Activated T-cell treated with anti-CD3 and anti-CD28 coated beads for 4 hours (primary cell): ENCODE measurements at places on chromosomes 1 and 21.

- DNase-seq: no peak
Observed at GRCh38 chr21:35244514-35244913, 195.4 kb upstream of the RUNX1 start.

DNA sequence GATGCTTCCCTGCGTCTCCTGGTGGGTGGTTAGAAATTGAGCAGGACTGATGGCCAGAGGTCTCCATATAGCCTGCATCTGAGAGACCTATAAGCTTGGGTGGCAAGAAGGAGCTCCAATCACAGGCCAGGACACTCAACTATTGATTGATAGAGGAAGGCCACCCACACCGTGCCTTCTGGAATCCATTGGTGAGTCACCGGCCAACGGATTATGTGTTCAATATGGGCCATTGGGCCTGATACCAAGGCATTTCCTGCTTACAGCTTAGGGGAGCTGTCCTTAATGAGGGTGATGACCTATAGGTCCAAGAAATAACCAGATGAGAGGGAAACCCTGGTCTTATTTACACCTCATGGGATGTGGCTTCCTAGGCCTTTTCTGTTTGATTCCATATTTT, 115.1 kb downstream of the PLPP3 start:
- no peak for DNase-seq

- DNase-seq: no peak
Observed at GRCh38 chr1:151887028-151887427, 22.3 kb downstream of the THEM4 start.

GRCh38 chr21:36807422-36807928, 108.6 kb downstream of the SIM2 start:
- no peak for DNase-seq

DNA sequence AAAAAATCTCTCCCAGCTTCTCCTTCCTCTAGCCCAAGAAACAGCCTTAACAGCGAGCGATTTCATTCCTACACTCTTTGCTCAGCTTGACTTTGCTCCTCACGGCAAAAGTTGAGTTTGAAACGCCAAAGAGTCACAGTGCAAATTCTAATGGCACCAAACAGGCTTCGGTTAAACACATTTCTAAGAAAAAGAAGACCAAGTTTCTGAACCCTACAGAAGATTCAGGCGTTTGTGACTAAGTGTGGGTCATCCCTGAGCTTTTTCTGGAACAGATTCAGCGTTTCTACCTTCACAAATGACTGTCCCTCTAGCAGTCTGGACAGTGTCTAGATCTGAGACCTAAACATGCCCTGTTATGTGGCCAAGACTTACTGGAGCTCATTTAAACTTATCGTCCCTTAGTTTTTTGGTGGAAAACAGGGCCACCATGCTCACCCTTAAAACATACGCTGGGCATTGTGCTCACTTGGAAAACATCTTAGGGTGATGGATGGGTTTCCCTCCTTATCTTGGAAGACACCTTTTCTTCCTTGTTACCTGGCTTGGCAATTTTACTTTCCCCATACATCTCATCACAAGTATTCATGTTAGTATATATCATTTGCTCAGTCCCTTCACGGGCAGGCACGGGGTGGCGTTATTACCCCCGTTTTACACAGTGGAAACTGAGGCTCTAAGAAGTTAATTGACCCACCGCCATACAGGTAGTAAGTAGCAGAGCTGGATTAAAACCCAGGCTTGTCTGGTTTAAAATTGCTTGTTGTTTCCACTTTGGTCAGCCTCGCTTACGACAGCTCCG, 1.0 kb downstream of the C1orf198 start:
- no peak for DNase-seq

DNA sequence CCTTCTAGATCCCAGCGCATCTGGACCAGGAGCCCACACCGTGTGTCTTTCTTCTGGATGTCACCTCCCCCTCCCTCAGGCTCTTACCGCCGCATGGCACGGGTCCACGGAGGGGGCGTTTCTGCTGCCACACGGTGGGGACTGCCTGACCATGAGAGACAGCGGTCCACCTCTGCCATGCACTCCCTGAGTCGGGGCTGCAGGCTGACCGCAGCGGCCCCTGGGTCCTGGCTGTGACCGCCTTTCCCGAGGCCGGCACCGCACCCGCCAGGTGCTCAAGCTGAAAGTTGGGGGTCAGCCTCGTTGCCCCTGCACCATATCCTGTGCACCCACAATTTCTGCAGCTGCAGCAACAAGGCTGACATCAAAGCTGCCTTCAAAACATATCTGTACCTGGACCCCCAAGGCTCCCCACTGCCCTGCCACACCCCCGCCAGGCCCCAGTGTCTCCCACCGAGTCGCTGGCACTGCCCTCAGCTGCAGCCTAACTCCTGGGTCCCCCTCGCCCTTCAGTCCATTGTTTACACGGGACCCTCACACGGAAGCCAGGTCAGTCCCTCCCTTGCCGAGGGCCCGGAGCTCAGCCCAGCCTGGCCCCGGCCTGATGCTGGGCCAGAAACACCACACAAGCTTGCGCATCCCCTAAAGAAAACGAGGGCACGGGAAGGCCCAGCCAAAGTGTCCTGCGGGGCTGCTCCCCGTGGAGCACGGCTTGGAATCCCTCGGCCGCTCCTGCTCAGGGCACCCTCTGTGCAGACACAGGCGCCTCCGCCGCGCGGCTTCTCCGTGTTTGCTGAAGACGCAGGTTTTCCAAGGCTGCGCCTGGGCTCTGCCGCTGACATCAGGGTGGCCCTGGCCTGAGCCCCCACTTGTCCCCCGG, 51.9 kb downstream of the MORN1 start:
- DNase-seq: no peak

GRCh38 chr1:52599236-52599635, 2.9 kb upstream of the GPX7 start:
- DNase-seq: no peak

DNA sequence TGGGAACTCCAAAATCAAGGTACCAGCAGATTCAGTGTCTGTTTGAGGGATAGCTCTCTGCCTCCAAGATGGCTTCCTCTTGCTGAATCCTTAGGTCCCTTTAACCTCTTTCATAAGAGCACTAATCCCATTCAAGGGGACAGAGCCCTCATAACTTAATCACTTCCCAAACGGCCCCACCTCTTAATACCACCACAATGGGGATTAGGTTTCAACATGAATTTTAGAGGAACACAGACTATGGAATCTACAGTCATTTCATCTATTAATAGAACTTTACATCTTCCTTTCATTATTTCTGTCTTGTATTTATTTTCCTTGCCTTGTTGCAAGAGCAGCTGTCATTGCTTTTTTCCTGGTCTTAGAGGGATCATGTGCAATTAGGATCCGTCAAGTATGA, 30.3 kb downstream of the HOOK1 start:
- DNase-seq: no peak

- DNase-seq: no peak
Observed at GRCh38 chr1:162405800-162406199, 6.1 kb downstream of the SH2D1B start.

- DNase-seq: no peak
Observed at GRCh38 chr1:169679692-169680091, 31.7 kb downstream of the SELL start.

GRCh38 chr1:212295579-212295978, 10.4 kb downstream of the PPP2R5A start:
- no peak for DNase-seq

DNA sequence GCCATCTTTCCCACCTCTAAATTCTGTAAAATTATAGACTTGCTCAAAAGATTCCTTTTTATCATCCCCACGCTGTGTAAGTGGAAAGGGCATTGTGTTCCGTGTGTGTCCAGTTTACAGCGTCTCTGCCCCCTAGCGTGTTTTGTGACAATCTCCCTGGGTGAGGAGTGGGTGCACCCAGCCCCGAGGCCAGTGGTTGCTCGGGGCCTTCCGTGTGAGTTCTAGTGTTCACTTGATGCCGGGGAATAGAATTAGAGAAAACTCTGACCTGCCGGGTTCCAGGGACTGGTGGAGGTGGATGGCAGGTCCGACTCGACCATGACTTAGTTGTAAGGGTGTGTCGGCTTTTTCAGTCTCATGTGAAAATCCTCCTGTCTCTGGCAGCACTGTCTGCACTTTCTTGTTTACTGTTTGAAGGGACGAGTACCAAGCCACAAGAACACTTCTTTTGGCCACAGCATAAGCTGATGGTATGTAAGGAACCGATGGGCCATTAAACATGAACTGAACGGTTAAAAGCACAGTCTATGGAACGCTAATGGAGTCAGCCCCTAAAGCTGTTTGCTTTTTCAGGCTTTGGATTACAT, 61.9 kb downstream of the POFUT2 start:
- DNase-seq: no peak

DNA sequence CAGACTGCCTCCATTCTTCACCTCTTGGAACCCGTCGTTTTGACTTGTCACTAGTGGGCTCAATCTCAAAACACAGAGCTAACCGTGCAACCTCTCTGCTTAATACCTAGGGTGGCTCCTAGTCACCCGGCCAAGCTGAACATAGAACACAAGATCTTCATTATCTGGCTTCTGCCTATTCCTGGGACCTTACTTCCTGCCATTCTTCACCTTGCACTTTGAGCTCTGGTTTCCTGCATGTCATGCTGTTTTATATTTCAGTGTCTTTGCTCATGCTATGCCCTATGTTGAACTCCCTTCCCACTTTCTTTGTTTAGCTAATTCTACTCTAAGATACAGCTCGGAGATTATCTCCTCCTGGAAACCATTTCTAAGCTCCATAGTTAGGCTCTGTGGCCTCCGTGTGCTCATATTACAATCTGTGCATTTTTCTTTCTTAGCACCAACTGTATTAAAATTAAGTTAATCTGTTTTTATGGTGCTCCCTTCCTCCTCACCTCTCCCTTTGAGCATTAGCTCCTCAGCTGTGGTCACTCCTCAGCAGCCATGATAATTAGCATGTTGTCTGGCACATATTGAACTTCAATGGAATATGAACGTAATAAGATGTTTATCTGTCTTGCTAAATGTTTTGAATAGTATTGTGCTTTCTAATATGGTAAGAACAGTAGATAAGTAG, 13.1 kb downstream of the GPSM2 start:
- DNase-seq: no peak

GRCh38 chr1:160177667-160178066, 12.7 kb upstream of the CASQ1 start:
- DNase-seq: no peak

- no peak for DNase-seq
Observed at GRCh38 chr1:154871374-154871773, 1.3 kb upstream of the KCNN3 start.

GRCh38 chr1:17210176-17210575, 5.2 kb downstream of the PADI1 start:
- no peak for DNase-seq

DNA sequence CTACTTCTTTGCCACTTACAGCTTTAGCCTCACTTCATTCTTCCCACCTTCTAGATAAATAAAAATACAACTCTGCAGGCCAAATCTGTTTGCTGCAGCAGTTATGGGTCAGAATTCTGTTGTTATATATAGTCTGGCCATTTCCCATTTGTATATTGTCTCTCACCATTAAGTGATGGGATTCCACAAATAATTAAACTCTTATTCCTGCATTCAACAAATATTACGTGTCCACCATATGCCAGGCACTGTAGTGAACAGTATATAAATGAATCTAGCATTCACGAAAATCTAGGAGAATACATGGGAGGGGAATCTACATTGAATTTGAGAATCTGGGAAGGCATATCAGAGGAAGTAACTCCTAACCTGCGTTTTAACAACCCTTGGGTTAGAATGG, 5.7 kb upstream of the GLRX2 start:
- no peak for DNase-seq

DNA sequence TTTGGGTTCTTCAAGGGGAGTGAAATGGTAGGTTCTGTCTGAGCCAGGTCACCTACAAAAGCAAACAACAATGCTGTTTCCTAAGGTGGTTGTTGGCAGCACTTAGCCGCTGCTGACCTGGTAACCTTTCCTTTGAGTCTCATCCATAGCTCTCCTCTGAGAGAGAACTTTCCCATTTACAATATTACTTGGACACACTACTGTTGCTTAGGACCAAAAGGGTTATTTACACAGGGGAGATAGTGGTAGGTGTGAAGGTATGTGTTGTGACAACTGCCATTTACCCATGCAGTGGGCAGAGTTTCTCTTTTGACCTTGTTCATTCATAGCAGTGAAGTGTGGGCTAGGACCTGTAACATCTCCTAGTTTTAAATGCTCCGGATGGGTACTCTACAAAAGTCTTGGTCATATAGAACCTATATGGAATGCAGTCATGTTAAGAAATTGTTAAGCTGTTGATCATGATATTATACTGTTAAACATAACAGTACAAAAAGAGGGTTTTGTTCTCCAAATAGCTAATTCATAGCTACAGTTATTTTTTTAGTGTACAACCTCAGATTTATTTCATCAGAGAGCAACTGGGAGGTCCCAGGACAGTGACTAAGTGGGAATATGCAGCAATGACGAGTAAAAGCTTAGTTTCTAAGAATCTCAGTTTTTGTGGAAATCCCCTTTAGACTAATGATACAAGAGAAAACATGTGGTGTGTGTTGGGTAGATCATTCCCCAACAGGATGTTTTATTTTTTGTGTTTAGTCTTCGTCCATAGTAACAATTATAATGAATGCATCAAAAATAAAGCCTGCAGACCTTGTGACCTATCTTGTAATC, 219.7 kb downstream of the NFIA start:
- no peak for DNase-seq

DNA sequence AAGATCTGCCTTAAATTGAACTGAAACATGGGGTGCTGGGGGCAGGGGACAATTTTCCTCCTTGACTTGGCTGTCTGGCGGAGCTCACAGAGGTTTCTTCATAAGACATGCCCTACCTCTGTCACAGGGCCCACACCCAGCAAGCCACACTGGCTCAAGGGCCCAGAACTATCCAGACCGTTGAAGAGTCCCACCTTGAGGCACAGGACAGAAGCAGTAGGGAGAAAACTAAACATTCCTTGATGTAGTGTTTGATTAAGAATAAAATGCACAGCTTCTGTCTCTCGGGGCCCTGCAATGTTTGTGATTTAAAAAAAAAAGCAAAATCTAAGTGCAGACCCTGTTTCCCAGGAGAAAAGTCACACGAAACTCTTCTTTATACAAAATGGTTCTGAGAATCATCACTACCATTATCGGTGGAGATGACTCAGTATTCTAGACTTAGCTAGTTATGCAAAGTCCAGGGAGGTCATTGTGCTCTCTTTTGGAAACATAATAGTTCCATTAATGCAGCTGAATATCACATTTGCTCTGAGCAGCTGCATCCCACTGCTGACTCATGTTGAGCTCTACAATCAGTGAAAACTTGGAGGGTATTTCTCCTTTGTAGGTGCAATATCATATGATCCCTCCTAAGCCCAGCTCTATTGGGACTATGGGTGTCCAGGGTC, 53.6 kb upstream of the DIRAS3 start:
- DNase-seq: no peak

- DNase-seq: no peak
Observed at GRCh38 chr1:193111641-193112090, 6.5 kb upstream of the GLRX2 start.

- DNase-seq: no peak
Observed at GRCh38 chr21:31142600-31142999, 104.3 kb upstream of the KRTAP19-8 start.

- DNase-seq: no peak
Observed at GRCh38 chr1:32892368-32893197, 6.3 kb downstream of the HPCA start.
